Fibroblast of skin of back (primary cell): ENCODE measurements at places on chromosomes 4 and X.
A peak's percentile ranks its signal among the peaks of the same experiment; 100 is the strongest.

GRCh38 chr4:117777721-117778120 lies 256.6 kb upstream of the NDST3 start:
- DNase-seq = peak; percentile 54

DNA sequence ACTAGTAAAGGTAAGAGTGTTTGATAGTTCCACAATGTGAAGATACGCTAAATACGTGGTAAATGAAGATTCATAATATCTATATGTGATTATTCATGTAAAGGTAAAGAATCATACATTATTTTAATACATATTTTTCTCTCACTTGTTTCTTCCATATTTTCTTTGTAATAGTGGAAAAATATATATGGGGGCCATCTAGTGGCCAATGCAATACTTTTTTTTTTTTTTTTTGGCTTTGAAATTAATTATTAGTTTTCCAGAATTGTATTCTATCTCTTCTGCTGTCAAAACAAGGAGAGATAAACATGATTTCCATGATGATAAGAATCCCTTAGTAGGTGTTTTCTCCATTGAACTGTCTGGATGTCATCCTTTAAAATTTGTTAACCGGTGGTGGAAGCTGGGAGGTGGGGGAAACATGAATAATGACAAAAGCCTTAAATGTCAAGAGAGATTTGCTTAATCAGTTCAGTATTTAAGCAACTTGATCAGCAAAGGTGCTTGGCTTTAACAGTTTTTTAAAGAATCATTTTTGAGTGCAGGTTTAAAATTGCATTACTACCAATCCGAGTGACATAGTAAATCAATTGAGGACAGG lies 508.7 kb upstream of the HTR2C start:
- no peak for DNase-seq

GRCh38 chr4:31998807-31999206 lies 1278.6 kb downstream of the PCDH7 start:
- DNase-seq = no peak

DNA sequence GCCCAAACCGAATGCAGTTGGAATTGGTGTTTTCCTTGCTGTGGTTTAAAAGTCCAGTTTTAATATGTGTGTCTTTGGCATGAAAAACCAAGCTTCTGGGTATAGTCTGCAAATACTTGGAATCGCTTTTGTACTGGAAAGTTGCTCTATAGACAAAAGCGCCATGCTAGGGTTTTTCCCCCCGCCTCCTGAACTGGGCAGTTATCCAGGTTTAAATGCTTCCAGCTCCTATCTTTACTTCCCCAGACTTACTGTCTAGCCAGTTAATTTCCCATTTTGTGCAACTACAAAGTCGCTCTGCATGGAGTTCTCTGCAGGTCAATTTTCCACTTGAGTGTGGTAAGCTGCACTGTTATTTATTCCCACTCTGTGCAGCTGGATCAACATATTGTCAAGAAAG lies 2.7 kb downstream of the RASL11B start:
- peak; percentile 45 for DNase-seq

GRCh38 chr4:40662962-40663604 lies 33.4 kb upstream of the RBM47 start:
- DNase-seq = peak; percentile 57

DNA sequence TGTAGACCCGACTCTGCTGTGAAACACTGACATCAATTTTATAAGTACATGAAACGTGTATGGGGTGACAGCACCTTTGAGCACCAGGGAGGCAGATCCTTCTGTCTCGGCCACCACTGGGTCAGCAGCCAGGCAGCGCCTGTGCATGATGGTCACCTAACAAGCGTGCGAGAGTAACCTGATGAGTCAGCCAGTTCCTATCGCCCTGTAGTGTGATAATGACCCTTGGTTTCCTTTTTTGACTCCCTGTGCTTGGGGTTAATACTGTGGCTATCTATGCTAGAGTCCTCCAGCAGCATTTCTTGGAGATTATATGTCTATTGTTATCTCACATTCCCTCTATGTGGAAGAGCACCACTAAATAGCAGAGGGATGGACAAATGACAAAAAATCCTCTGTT lies 101.6 kb downstream of the NPNT start:
- DNase-seq = no peak

DNA sequence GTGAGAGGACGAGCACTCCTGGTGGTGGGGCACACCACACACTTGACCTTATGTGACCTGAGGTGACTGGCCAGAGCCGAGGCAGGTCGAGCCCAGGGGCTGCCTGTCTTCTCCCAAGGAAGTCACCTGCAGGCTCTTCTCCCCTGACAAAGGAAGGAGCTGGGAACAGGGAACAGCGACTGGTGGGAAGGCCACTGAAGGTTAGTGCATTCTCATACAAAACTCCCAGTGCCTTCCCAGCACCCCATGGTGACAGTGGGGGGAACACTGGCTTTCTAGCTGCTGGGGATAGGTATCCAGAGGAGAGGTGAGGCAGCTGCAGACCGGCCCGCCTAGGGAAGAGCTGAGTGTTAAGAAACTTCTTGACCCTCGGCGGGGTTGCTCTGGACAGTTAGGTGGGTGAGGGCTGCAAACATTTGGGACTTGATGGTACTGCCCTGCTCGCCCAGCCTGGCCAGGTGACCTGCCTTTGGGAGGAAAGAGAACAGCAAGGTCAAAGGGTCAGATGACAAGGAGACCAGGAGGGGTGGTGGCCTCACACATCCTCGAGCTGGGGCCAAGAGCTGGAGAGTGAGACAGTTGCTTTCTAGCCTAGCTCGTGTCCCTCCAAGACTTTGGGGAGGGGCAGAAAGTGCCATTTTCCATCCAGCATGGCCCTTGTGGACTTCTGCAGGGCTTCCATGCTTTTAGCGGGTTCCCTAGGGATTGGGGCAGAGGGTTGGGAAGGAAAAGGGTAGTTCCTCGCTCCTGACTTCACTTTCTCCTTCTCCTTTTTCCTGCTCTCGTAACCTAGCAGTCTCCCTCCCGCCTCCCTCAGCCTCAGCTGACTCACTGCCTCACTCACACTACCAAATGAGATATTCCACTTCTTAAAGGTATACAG lies 2.7 kb downstream of the NALF2 start:
- peak; percentile 0 for DNase-seq

DNA sequence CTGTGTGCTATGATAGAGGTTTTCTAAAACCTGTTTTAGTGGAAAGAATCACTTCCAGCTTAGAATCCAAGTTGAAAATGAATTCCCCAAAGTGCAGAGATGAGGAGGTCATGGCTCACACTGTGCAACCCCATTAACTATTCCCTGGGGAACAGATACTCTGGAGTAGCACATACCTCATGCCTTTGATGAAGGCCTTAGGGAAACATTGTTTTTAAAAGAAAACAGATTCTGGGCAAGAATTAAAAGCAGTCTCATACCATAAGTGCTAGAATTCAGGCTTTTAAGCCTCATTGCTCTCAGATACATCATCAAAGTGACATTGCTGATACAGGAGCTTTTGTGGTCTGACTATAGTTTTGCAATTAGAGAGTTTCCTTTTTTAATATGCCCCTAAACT lies 115.1 kb downstream of the NDST4 start:
- DNase-seq = peak; percentile 36

- no peak for DNase-seq
Observed at GRCh38 chrX:112738347-112739033, 58.8 kb upstream of the LHFPL1 start.

GRCh38 chrX:38960137-38960536 lies 158.9 kb downstream of the MID1IP1 start:
- DNase-seq = peak; percentile 16

DNA sequence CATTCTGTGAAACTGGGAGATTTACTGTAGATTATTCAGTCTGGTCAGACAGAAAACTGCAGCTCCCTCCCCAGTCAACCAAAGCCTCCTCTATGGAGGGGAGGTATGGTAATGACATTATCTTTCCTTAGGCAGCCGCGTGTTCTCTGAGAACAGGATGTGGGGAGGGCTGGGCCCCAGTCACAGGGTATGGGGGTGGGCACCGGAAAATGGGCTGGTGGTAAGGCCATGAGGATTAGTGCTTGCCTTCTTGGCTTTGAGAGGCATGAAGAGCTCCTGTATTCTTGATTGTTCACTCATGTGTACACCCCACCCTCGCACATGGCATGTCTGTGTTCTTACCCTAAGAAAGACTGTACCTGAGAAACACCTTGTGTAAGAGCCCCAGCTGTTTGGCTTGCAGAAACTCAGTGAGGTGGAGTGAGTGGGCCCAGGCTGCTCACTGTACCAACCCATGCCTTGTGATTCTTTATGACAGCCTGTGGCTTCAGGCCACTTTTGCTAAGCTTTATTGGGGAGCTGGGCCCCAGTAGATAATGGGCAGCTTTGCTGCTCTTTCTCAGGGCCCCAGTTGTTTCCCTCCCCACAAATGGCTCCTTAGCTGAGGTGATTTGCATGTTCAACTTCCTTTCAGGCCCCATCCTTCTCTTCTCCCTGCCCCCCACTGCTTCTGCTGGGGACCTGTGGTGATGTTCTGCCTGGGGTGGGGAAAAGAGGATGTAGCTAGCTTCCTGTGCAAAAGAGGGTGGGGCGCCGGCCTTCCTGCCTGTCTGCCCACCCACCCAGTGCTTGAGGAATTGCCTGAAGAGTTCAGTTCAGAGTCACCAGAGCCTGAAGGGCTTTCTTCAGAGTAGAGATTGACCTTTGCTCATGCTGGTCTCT lies 30.7 kb downstream of the MSN start:
- DNase-seq = peak; percentile 54

GRCh38 chr4:85152480-85152879 lies 186.0 kb upstream of the WDFY3 start:
- DNase-seq = no peak

DNA sequence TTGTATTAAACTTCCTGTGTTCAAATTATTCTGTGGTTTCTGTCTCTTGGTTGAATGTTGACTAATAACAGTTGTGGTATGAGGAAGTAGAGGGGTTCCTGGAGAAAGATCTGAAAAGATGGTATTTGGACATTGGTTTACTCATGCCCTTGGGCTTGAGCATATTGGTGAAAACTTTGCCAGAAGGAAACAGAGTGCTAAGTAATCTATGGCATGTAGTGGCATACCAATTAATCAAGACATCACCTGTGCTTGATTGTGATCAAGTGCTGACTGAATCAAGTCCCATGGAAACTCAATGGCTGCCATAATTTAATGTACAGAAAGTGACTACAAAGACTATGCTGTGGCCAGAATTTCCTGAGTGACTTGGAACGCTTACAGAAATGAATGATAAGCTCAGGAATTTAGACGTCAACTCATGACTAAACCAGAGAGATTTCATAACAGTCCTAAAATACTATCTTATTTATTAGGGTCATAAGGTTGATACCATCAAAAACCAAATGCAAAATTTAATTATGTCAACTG lies 2062.9 kb downstream of the ARAP2 start:
- DNase-seq = peak; percentile 94

DNA sequence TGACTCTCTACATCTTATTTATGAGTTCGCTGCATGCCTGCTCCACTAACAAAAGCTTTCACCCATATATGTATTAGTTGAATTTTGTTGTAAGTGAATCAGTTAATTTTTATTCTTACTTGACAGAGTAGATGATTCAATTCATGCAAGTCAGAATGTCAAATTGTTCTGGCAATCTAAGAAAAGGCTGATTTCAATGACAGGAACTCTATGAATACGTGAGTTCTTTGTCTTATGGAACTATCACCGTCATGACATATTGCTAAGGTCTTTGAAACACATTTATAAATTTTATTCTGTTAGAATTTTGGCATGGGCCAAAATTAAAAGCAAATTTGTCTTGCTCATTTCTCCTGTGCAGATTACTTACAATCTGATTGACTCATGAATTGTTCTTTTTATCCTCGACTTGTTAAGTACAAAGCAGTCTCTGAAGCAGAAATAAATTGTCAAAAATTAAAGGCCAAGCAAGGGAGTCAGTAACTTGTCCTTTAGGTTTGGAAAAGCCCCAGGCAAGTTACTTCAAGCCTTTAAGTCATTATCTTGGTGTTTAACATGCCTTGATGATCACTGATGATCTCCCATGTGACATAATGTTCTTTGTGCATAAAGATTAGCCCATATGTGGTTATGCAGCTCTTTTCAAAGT lies 89.0 kb upstream of the GC start:
- DNase-seq = no peak

DNA sequence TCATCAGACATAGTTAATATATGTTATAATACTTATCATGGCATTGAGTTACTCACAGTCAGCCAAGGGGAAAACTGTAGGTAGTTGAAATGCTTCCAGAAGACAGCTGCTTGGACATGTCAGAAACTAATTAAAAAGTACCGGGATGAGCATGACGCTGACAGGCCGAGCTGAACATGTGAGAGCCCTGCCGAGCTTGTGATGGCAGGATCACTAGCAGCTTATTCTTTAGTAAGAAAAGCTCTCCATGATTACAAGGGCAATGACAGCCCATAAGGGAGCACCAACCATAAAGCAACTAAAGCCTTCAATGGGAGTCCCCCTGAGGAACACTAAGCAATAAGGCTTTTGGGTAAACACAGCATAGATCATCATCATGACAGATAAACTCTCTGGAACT lies 435.6 kb downstream of the TLL1 start:
- DNase-seq = no peak

- no peak for DNase-seq
Observed at GRCh38 chr4:143404555-143404954, 67.9 kb downstream of the GAB1 start.

DNA sequence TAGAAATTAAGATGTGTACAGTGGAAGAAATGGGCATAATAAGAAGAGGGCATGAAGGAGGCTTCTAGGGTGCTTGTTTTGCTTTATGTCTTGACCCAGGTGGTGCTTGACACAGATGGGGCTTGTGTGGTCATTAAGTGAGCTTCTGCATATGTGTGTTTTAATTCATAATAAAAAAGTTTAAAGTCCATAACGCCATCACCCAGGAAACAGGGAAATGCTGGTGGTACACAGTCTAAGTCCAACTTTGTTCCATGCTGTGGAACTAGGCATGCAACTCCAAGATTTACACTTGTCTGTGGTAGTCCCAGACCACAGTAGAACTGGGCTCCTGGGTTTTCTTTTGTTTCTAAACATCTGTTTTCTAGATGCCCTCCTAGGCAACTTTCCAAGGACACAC lies 511.9 kb downstream of the MID1IP1 start:
- no peak for DNase-seq

GRCh38 chr4:101528526-101528925 lies 181.2 kb upstream of the PPP3CA start:
- no peak for DNase-seq

- DNase-seq = no peak
Observed at GRCh38 chr4:152476796-152477195, 59.1 kb downstream of the FBXW7 start.

DNA sequence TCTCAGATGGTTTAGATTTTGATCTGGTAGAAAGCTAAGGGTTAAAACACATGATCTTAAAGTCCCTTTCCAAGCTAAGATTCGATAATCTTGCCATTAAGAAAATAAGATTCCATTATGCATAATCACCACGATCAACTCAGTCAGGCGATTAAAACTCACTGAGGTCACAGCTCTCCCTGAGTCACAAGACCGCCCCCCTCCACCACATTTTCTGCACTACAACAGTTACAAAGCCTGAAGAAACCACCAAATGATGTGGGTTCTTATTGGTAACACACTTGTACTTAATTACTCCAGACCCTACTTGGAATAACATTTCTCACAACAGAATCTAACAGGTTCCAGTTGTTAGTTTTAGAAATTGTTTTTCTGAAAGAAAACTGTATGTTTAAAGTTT lies 62.8 kb downstream of the SH3KBP1 start:
- DNase-seq = peak; percentile 50

- DNase-seq = no peak
Observed at GRCh38 chrX:139304471-139304870, 226.1 kb upstream of the F9 start.
